Mammary epithelial cell (primary cell): ENCODE measurements at places on chromosomes 16 and 17. TPM values are rescaled to one million over a fixed set of nuclear protein-coding genes. Genes with fewer than 3 reads are reported as not detected.

Gene UMOD
- total RNA-seq: not detected in 2 replicates

Gene HCRT
- not detected for total RNA-seq

DNA sequence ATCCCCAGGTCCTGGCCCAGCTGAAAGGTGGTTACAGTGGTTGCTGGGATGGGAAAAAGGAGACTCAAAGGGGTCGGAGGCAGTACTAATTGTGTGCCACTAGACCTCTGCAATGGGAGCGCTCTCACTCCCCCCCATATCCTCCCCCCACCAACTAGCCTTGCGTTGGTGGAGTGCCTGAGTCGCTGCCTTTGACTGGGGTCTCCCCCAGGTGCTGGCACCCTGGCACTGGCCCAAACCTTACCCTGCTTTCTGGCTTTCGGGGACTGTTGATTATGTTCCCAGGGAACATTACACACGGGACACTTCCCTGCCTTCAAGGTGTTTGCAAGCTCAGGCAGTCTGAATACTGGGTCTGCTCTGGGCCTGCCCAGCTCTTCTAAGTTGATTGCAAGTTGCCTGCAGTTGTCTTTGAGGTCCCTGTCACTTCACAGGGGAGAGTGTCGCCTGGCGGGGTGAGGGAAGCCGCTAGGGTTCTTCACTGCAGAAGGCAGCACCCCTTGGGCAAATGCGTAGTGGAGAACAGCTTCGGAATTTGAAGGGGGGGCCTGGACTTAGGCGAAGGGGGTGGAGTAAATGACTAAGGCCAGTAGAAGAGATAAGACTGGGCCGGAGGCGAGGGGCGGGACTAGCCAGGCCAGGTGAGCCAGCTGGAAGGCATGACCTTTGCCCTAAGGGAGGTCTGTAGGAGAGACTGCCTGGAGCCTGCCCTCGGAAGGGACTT is 98.0 kb downstream of the RAB11FIP4 start:
- DNase-seq: no peak

GRCh38 chr17:75704963-75705875 is 16.0 kb upstream of the ITGB4 start:
- no peak for DNase-seq

- DNase-seq: no peak
These were observed 356.3 kb downstream of the HAPSTR1 start for GRCh38 chr16:9447699-9448098.

DNA sequence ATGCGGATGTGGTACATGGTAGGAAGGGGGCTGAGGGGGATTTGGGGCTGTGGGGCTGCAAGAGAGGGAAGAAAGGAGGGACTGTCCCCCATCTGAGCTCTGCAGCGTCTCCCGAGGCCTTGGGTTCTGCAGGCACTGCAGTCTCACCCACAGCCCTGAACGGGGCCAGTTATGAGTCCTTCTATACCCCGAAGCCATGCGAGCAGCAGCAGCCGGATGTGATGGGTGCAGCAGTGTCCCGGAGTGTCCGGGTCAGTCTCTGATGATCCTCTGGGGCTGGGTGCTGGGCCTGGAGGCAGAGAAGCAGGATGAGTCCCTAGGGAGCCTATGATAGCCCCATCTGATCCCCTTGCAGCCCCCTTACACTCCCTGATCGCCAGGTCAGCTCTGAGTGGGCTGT is 41.5 kb downstream of the CPNE2 start:
- no peak for DNase-seq

Gene ADAD2
- total RNA-seq: not detected in 2 replicates

GRCh38 chr16:89055313-89055712 is 38.3 kb upstream of the ACSF3 start:
- DNase-seq: no peak

DNA sequence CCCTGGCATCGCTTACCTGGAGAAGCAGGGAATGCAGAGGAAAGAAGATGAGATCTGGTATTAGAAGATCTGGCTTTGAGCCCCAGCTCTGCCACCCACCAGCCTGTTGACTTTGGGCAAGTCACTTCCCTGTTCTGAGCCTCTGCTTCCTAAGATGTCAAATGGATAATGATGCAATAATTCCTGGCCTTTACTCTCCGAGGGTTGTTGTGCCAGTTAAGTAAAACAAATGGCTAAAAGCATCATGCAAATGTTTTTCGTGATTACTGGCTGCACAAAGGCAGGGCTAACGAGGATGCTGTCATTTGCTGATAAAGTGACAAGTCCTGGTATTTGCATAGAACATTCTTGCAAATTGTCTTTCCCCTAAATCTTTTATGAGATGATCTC is 1.3 kb upstream of the ZNF821 start:
- DNase-seq: no peak

GRCh38 chr17:34442387-34443111 is 79.5 kb upstream of the CCL1 start:
- DNase-seq: no peak

GRCh38 chr16:57386381-57386951 is 14.2 kb downstream of the CX3CL1 start:
- no peak for DNase-seq

- DNase-seq: no peak
These were observed 383.0 kb downstream of the MAF start for GRCh38 chr16:79217375-79218011.

DNA sequence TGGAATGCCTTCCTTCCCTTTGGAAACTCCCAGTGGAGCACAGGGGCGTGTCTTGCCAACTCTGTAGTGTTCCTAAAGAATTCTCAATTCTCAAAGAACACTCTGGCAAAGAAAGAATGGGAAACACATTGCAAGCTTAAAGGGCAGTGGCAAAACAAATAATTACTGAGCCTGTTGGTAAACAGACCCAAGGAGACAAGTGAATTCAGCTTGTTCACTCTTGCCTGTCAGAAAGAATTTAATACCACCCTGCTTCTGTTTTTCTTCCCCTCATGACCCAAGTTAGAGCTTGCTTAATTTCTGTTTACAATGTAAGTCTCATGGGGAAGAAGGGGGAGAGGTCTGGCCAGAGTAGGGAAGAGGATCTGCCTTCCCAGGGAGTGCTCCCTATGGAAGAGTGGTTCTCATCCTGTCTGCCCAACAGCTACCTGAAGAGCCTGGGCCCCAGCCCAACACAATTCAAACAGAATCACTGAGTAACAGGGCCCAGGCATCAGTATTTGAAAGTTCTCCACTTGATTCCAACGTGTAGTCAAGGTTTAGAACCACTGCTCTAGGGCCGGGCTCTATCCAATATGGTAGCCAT is 386.0 kb downstream of the SLC39A11 start:
- DNase-seq: no peak

Gene BEAN1
- total RNA-seq: 0.86 and 1.9 TPM in 2 replicates

DNA sequence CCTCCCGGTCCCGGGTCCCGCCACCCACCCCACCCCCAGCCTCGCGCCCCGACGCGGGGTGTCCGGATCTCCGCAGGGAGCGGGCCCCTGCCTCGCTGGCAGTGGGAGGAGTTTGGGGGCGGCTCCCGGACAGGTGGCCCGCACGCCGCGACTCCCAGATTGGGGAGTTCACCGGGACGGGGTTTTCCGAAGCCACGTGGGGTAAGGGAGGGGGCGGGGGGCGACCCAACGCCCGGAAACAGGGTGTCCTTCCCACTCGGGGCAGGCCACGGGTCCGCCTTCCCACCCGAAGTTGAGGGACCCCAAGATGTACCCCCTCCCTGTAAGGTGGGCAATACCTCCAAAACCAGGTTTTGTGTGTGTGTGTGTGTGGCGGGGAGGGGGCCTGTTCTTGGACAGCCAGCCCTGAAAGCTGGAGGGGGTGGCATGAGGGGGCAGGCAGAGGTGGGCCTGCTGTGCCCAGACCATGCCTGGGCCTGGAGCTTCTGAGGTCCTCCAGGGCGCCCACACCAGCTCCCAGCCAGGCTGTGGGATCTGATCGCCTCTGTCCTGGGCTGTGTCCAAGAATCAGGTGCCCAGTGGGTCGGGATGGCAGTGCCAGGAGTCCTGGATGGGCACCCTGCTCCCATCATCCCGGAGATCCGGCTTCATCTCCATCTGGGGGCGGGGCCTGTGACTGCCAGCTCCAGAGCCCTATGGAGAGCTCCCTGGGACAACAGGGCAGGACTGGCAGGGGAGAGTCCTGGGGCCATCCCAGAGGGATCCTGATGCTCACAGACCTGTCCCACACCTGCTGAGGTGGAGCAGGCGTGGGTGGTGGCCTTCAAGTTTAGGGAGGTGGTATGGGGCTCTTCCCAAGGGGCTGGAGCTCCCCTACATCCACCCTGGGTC is 767 bp downstream of the SYNGR2 start:
- peak; percentile 71 for DNase-seq

DNA sequence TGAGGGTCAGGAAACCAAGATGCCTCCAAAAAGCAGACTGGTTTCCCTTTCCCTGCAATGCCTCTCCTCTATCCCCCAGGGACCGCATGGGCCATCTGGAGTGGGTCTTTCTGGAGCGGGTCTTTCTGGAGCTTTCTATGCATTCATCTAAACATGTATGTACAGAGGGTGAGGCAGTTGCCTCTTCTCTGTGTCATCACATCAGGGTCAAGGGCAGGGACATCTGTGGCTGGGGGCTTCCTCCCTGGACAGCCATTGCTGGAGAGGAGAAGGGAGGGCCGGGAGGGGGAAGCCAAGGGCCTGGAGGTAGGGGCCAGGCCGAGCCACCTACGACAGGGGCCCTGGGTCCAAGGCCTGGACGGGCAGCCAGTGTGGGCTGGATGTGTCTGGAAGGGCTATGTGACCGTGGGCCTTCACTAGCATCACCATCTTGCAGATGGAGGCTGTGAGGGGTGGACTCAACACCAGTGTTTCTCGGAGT is 840 bp downstream of the ADCY7 start:
- no peak for DNase-seq

Gene GINS2
- 1.5 TPM for total RNA-seq

Gene KRTAP9-1
- not detected in 2 replicates for total RNA-seq

DNA sequence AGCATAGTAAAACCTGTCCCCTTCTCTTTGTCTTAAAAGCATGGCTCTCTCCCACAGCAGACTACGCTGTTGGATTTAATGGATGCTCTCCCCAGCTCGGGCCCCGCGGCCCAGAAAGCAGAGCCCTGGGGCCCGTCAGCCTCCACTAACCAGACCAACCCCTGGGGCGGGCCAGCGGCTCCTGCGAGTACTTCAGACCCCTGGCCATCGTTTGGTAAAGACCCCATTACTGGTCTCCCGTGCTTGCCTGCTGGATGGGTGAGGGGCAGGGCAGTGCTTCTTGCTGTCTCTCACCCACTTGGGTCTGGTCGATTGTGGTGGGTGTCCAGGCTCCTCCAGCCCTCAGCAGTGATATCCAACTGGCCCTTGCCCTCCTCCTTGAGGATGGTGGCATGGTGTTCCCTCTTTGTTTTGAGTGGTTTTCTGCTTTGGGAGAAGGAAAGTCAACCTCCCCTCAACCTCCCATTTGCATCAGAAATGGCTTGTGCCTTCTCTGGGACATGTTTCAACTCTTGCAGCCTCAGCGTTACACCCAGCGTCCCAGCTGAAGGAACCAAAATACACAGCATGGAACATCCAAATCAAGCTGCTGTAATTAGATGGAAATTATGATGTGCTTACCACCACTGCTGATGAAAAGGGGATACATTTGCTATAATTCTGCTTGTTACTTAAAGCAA is 49.3 kb downstream of the B9D1 start:
- no peak for DNase-seq

Gene CD7
- not detected in 2 replicates for total RNA-seq

GRCh38 chr17:44959821-44960531 is 8.1 kb downstream of the C1QL1 start:
- DNase-seq: no peak

Gene PABPN1L
- not detected for total RNA-seq

DNA sequence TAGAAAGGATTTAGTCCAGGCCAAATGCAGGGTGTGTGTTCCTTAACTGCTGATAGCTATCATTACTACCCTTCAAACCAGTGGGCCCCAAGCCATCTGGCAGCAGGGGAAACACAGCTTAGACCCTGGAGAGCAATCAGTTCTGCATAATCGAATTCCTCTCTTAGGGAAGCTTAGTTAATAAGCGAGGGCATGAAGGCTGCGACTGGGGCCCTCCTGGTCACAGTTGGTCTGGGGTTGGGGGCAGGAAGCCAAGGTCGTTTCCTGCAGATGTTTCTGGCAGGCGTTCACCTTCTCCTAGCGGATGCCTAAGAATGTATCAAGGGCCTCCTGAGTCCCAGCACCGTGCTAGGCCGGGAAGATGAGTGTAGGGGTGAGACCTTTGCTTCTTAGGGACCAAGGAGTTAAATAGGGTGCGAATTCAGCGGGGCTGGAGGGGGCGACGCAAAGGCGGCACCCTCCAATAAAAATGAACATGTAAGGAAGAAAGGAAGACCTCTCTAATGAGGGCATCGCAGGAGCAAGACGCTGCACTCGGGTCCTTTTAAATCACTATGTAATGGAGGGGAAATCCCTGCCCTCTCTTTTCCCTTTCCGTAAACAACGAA is 16.5 kb upstream of the EEF2K start:
- no peak for DNase-seq
